Right ventricle myocardium inferior (tissue), 1 donor: ENCODE measurements at places on chromosomes 5 and 9. TPM values are rescaled to one million over a fixed set of nuclear protein-coding genes. Genes with fewer than 3 reads are reported as not detected.

The SMIM33 gene
- total RNA-seq: not detected

The OTULINL gene
- 6.0 TPM for total RNA-seq

DNA sequence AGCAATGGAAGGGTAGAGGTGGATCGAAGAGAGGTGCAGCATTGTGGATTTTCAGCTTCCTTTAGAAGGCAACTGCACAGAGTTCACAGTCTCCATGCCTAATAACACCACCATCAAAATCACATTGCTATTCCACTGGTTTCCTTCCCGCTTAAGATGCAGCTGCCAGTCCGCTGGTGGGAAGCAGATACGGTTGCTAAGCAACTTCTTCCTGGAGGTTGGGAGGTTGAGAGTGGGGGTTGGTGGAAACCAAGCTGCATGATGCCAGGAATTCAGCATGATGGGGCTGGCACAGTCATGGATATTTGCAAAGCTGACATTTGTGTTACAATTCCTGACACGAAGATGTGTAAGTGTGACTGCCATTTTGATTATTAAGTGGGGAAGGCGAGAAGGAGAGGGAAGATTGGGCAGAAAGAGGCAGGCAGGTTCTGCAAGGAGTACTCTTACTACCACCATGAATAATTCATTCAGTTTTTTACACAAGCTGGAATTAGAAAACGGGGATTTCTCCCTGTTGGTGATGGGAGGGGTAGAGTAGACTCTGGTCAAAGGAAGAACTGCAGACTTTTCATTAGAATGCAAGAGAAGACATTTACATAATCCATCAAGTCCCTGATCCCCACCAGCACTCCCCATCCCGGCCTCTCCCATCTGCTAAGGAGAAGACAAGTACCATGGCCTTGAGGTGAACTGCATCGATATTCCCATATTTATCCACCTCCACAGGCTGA, 87.5 kb downstream of the GLDC start:
- no peak for DNase-seq

DNA sequence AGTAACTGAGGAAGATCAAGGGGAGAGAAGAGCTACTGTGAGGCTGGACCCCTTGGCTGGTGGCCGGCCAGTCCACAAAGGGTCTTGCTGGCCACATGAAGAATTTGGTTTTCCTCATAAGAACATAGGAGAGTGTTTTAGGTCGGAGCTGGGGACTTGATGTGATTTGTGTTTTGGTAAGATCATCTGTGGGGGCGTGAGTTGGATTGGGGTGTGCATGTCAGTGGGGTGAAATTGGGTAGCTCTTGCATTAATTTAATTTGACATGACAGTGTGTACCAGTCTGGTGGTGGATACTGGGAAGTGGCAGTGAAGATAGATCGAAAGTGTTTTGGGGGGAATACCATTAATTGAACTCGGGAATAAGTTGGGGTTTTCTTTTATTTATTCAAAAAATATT, 8.6 kb downstream of the PAM start:
- DNase-seq: no peak

DNA sequence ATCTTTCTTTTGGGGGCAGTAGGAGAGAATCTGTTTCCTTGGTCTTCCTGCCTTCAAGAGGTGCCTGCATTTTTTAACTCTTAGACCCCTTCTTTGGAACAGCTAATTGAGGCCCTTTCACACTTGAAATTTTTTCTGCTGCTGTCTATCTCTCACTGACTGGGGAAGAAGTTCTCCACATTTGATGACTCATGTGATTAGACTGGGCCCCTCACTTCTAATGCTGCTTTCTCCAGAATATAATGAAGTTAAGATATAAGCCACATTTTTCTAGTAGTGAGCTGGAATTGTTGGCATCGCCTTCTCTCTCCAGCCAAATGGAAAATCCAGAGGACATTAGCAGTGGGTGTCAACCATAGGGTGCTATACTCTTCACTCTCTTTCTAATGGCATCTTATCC, 12.4 kb downstream of the ZNF474 start:
- DNase-seq: no peak

- no peak for DNase-seq
These were observed 68.4 kb downstream of the HSPA4 start for GRCh38 chr5:133120156-133120750.

DNA sequence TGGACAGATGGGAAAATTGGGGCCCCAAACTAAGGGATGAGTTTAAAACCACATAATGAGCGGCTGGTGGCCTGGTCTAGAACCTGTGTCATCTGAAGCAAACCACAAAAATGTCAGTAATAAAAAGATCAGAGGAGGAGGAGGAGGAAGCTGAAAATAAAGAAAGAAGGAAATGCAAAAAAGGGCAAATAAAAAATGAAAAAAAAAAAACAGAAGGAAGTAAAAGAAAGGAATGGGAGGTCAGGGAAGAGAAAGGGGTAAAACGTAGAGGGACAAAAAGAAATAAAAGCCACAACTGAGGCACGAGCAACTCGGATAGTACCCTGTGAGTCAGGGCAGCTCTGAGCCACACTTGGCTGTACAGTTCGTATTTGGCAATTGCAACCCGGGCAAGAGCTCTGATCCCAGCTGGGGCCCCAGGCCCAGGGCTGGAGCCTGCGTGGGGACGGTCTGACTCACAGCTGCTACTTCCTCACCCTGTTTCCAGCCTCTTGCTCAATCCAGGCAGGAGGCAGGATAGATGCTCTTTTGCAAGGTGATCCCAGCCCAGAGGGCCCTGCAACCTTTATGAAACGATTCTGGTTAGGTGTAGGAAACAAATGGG, 137.9 kb upstream of the TRIM32 start:
- peak; percentile 93 for DNase-seq

- no peak for DNase-seq
These were observed 173.7 kb downstream of the GABRB2 start for GRCh38 chr5:161372682-161373344.

DNA sequence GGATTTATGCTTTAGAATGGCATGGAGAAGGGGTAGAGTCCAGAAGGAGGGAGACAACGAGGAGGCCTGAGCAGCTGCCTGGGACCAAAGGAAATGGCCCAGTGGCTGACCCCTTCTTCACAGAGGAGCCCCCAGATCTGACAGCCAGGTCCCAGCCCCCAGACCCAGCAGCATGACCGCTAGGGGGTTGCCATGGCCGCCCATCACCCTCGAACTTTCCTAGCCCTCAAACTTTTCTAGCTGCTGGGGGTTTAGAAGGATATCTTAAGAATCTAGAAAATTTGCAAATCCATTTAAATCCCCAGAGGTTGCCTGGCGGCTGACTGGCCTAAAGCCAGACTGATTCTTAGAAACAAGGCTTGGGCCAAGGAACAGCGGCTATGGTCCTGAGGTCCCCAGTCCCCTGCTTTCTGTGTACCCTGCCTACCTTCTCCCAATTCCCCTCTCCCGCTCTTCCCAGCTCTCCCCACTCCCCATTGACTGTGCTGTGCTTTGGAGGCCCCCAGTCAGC, 972 bp downstream of the PDGFRB start:
- DNase-seq: no peak

DNA sequence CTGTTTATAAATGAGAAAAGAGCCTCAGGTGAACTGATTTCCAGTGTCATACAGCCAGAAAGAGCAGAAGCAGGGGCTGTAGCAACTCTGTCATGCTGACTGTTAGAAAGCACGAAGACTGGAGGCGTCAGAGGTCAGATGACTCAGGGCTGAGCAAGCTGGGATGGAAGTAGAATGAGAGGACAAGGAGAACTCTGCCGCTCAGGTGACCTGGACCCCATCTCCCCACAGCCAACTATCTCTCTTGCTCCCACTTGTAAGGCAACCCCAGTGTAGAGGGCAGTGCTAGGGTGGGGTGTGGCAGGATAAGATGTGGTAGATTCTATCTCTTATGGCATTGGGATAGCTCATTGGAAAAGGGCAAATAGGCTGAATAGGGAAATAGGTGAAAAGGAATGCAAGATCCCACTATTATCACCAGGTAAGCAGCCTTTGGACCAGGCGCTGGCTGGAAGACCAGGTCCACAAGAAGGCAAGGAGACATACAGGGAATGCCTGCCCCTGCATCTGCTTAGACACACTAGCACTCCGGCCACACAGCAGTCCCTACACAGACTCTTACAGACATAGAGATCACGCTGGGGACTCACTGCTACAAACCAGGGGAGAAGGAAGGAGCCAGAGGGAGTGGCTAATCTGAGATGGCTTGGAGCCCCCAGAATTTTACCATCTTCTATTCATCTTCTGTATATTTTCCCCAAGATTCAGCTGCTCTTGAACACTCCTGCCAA, 21.2 kb upstream of the LOX start:
- DNase-seq: no peak
